ENCODE measurements at places on chromosomes 6 and 20.
A peak's percentile ranks its signal among the peaks of the same experiment; 100 is the strongest.

DNA sequence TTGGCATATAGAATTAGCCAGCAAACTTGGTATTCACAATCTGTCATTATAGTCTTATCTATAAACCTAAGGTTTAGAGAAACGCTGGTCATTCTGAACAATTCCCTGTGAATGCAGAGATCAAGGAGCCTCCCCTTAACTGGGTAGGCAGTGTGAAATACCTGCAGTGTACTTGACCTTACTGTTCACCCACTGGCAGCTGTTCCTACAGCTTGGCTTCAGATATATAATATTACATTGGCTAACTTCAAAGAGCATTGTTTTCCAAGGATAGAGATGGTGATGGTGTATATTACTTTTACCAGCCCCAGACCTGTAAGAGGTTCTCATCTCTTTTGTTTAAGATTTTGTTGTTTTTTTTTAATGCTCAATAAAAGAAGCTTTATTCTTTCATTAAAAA lies 168.3 kb downstream of the ESR1 start:
- DNase-seq, result no peak

- DNase-seq, result no peak
These were observed 238.8 kb downstream of the PAX1 start for GRCh38 chr20:21944227-21944626.

- no peak for DNase-seq
These were observed 21.7 kb downstream of the TMC2 start for GRCh38 chr20:2557873-2558580.

- peak; percentile 73 for DNase-seq
These were observed 85.1 kb downstream of the GJA1 start for GRCh38 chr6:121520337-121521163.

DNA sequence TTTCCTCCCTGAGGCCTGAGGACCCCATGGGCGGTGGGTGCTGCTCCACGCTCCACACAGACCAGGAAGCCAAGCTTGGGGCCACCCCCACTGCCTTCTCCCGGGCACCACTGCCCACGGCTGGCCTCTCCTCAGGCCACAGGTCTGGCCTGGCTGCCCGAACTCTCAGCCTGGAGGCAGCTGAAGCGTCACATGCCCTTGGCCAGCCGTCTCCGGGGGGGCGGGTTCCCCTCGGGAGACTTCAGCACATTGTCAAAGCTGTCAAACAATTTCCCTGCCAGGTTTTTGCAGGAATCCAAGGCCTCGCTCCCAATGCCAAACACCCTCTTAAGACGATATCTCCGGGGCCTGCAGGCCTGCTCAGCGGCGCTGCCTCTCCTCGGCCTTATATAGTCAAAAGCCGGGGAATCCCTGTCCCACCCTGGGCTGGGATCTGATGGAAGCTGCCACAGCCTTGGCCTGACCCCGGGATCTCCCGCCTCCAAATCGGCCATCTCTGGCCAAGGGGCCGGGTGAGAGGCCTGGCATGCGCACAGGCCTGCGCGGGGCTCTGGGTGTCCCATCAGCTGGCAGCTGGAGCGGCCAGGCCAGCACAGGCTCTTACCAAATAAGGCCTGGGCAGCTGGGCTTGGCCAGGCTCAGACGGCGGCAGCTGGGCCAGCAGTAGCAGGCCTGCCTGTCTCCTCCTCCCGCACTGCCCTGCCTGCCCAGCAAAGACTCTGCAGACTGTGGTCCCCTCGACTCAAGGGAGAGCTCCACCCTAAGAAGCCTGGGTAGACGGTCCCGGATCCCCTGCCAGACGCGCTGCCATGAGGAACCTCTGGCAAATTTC lies 49.7 kb downstream of the RBM38 start:
- DNase-seq, result no peak

DNA sequence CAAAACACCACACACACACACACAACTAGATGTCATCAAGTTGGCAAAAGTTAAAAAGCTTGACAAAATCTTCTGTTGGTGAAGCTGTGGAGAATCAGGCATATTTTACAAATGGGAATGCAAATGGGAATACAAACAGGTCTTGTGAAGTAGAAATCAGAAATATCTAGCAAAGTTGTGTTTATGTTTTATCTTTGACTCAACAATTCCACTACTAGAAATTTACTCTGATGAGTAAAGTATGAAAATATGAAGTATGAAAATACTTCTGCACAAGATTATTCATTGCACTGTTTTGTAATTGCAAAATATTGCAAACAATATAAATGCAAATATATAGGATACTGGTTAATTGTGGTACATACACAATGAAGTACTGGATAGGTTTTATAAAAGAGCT lies 1166.0 kb upstream of the GJE1 start:
- no peak for DNase-seq

GRCh38 chr6:4350567-4351519 lies 215.5 kb upstream of the ECI2 start:
- DNase-seq, result peak; percentile 38

- DNase-seq, result no peak
These were observed 70.2 kb upstream of the EEF1E1 start for GRCh38 chr6:8172530-8172929.

DNA sequence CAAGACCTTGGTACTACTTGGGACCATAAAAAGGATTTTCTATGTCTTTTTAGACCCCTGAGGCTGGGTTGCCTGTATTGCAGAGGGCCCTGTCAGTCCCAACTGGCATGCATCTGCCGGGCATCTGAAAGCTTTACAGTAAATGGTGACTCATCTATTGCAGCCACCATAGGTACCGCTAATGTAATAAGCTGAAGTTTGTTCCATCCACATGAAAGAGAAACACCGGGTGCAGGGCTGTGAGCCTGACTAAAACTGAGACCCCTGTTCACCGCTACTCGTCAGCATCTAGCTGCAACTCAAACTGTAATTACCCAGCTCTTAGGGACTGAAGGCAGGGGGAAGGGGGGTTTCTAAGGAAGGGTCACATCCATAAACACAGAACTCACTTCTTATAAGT lies 49.5 kb downstream of the TRERF1 start:
- peak; percentile 42 for DNase-seq

DNA sequence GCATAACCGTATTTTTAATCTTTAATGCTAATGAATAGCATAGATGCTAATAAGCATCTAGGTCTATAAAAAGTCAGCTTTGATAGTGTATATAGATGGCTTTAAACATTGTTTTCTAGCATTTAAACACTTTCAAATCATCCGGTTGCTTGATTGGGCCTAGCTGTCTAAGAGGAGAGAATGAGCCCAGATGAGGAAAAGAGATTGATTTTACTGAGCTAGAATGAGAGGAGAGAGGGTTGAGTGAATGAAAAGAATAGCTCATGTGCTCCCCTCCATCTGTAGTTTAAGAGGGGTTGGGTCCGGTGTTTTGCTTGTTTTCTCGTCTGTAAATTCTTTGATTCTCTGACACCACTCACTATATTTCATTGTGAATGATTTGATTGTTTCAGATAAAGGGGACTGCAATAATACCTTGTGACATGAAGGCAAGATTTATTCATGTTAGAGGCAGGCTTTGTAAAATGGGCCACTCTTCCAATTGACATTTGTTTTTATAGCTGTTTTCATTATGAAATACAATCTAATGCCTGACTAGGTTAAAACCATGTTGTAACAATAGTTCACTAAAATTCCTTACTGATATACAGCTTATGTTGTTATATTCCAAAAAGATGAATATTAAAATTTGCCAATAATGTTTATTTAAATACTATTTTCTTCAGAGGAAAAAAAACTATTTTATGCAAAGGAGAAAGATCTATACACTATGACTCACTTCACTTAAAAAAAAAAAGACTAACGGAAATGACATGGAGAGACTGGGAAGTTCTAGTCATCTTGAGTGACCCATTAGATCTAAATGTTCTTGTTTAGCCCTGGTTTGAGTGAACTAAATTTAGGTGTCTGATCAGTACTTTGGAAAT lies 3.2 kb downstream of the PTPN1 start:
- peak; percentile 52 for DNase-seq

- DNase-seq, result peak; percentile 81
These were observed 328.2 kb upstream of the JAG1 start for GRCh38 chr20:11001764-11002540.

DNA sequence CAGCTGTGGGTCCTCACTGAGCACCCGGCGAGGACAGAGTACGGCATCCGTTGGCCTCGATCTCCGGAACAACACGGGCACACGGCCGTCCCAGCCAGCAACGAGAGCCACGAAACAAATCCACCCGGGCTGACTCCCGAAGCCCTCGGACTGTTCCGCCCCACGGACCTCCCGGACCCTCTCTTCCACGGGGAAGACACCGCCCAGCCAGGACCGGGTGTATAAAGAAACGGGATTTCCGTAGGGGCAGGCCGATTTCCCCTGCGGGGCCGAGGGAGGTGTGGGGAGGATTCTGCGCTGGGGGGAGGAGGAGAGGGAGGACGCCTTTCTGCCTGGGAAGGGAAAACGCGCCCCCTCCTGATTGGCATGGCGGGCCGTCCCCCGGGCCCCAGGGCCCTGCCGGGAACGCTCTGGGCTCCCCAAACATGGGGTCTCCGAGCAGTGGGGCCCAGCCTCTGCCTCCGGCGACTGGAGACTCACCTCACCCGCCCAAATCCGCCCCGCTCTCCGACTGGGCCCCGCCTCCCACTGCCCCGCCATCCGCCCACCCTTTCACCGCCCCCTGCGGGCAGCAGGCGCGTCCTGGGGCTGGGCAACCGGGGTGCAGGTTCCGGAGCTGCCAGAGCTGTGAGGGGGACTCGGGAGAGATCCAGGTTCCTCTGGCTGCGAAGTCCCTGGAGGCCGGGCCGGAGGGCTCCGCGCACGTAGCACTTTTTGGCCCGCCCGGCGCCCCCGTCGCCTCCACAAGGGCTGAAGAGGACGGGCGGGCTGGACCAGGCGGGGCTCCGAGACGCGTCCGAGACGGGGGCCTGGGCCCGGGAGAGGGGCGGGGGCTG lies 679 bp upstream of the PPDPF start:
- DNase-seq, result peak; percentile 53

DNA sequence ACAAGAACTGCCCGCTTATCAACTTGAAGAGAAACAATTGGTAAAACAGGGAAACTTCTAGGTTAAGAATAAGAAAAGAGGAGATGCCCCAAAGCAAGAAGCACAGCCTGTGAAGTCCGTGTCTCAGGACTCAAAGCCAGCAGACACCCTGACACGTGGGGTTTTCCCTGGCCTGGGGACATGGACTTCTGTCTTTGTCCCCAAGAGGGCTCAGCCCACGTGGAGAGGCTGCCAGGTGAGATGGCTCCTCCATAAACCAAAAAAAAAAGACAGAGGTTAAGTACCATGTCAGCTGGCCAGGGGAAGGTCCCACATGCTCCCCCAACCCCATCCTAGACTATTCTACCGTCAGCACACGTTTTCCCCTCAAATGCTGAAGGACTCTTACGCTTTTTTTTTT lies 9.9 kb downstream of the SERPINB6 start:
- no peak for DNase-seq

DNA sequence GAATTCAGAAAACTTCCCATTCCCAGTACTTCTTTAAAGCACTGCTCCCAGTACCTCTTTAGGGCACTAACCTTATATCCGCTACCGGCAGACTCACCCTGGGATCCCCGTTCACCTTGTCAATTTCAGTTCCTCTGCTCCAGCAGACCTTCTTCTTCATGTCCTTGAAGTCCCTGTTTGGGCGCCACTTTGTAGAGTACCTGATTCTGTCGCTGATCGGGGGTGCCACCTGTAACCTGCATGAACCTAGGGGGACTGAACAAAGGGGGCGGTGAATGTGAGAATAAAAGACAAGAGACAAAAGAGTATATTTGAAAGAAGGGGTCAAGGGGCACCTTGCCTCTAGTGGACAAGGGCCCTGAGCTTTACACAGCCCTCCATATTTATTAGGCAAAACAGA lies 4.9 kb upstream of the GINS1 start:
- no peak for DNase-seq

DNA sequence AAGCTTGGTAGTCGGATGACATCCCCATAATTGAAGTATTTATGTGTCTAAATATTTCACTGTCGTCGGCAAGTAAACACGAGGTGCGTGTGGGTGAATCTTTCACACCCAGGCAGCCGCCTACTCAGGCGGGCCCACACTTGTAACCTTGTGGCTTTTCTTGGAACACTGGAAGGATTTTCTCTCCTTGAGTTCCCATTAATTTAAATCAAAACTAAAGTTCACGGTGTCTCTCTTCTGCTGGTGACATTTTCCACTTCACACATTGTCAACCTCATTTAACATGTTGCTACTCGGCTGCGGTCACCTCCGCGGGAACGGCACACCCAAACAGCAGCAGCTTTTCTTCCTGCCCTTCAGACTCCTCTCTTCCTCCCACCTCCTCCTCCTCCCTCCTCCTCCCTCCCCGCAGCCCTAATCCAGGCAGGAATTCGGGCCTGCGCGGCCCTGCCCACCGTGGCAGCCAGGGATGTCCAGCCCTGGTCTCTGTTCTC lies 336.6 kb downstream of the QKI start:
- no peak for DNase-seq

DNA sequence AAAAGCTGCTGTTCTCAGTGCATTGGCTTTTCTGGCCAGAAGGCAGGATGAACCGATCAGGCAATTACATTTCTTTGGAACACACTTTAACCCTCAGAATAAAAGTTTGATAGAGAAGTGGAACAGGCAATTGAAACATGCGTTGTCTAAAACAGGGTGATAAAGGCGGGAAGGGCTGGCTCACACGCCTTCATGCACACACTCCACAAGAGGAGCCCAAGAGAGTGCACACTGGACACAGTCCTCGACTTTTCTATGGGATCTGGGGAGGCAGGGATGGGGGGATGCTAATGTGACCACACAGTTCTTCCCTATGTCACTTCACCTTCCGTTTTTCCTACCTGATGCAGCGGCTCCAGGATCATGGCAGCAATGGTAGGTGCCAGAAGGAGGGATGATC lies 30.9 kb upstream of the TUBB2A start:
- DNase-seq, result no peak

- DNase-seq, result no peak
These were observed 83.0 kb downstream of the MAP3K4 start for GRCh38 chr6:161074496-161075121.

GRCh38 chr6:54935739-54936138 lies 89.2 kb downstream of the FAM83B start:
- DNase-seq, result peak; percentile 66

GRCh38 chr6:134373282-134373922 lies 55.5 kb upstream of the SGK1 start:
- DNase-seq, result peak; percentile 77

DNA sequence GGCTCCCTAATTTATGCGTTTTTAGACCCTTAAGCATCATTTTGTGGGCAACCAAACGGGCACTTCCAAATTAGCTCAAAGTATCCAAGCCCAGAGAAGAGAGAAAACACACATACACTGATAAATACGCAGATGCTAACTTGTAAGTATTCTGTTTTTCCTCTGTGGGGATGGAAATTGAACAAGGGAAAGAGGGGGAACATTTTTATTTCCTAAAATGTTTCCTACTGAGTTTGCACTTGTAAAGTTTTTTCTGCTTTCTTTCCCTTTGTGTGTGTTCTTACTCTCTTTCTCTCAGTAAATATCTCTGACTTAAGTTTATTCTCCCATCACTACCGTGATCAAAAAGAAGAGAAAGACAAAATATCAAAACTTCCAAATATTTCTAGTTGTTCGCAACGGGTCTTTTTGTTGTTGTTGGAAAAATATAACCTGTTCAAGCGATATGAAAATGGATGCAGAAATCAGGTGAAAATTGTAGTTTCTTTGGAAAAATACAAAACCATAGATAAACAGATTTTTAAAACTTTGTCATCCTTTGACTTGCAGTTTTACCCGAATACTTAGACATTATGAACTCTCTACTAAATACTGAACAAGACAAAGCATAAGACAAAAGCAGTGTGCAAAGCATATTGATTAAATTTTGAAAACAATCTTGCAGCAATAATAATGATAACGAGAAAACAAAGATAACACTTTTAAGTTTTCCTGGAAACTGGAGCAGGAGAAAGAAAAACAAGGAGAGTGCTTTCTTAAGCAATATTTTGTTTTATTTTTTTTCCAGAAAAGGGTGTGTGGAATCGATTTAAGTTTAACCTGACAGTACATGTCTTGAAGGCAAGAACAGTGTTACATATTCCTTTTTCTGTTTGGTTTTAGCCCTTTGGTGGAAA lies 1.0 kb upstream of the NKX2-4 start:
- DNase-seq, result no peak

Measured in fibroblast of upper back skin (primary cell).